ENCODE measurements at places on chromosomes 13 and 19.

GRCh38 chr19:40687525-40688016 lies 2.9 kb downstream of the NUMBL start:
- no peak for DNase-seq

GRCh38 chr13:59247171-59247570 lies 916.6 kb downstream of the DIAPH3 start:
- no peak for DNase-seq

GRCh38 chr13:43799191-43799590 lies 12.4 kb upstream of the ENOX1 start:
- no peak for DNase-seq

DNA sequence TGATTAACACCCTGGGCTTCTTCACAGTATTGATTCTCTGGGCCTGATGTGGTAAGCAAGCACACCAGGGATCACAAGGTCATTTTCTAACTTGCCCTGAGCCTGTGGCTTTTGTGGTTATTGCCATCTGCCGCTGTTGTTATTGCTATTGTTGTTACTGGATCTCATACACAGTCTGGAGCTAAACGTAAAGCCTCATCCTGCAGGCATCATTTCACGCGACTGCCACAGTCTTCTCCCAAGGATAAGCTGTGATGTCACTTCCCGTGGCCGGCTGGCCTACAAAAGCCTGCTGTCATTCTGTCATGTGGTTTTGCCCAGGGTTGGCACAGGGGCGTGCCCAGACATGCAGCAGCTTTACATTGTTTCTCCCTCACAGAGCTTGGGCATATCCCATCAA lies 154.0 kb upstream of the GPR12 start:
- peak; percentile 12 for DNase-seq

- no peak for DNase-seq
Observed at GRCh38 chr13:25943658-25944057, 108.2 kb downstream of the SHISA2 start.

- no peak for DNase-seq
Observed at GRCh38 chr19:44687888-44688287, 11.1 kb upstream of the CEACAM16 start.

DNA sequence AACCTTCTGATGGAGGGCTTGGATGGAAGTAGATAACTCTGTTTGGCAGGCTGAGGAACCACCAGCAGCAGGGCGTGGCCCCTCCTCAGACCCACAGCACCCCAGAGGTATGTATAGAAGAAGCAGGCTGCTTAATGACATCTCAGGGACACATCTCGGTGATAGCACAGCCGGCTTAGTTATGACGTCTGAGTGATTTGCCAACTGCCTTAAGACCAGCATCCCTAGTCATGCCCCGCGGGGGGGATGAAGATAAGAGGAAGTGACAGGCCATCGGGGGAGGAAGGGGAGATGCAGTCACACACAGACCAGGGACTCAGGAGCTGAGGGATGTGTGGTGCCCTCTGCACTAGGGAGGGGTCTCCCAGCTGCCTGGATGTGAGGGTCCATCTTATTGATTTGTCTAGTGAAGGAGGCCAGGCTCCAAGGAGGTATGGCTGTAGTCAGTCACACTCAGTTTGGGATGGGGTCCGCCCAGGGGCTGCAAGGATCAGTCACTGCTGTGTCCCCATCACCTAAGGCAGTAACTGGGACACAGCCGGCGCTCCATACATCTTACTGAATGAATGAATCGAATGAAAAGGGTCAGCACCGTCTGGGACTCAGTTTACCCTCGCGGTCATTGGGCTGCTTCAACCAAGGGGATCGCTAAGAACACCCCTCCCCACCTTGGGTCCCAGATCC lies 19.2 kb upstream of the ERCC1 start:
- no peak for DNase-seq

GRCh38 chr19:4831304-4831978 lies at the start of gene TICAM1:
TSS of gene TICAM1 (minus strand) at chr19:4831712. CDS start at chr19:4818377, 13,335 bp downstream.
- no peak for DNase-seq

DNA sequence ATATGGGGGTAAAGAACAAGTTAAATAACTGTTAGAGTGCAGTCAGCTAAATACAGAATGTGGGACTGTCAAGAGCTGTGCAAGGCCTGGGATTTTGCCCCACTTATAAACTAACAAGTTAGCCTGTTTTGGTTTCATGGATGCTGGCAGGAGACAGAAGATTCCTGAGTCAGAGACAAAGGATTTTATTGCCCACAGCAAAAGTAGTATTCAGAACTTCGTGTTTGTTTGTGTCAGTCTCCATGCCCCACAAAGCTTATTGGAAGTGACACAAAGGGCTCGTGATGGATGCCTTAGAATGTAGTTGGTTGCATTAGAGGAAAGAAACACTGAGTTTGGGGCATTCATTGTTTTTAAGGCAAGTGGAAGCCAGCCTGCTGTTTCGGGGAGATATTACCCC lies 22.2 kb upstream of the SPRYD7 start:
- no peak for DNase-seq

DNA sequence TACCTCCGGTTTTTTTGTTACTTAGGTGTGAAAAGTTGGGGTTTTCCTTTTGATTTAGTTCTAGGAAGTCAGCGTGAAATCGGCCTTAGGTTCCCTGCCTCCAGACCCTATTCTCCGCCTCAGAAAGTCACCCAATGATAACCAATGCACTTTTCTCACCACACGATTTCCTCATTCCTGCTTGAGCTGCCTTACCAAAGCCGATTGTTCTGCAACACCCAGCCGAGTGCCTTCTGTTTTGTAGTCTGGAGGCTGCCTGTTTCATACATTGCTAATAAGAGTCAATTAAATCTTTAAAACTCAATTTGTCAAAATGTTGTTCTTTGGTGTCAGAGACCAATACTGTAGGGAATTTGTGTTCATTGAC lies 39.7 kb downstream of the GJA3 start:
- no peak for DNase-seq

DNA sequence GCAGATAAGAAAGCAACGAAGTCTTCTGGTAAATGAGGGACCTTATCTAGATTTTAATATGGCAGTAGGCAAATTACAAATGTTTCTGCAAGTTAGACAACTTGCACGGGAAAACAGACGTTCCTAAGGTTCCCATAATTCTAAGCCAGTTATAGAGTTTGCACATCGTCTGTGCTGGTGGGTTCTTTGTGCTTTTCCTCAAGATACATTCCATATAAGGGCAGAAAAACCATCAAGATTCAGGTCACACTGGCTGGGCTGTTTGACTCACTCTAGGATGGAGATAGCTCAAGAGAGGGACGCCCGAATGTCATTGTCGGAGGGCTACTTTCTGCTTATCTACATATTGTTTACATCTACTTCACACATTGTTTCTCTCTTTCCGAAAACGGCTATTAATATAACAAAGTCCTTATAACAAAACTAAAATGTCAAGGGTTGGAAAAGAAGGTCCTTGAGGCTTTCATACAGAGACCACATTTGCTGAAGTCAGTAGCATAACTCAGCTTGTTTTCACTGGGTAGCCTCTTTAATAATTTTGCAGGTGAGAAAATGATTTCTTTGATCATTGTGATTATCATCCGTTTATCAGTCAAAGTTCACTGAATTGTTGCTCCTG lies 44.4 kb downstream of the SOX1 start:
- no peak for DNase-seq

GRCh38 chr13:33487575-33488243 lies 202.2 kb upstream of the STARD13 start:
- no peak for DNase-seq

GRCh38 chr19:2544576-2545415 lies 68.9 kb downstream of the GADD45B start:
- DNase-seq: no peak

- DNase-seq: no peak
Observed at GRCh38 chr19:35236638-35237400, 8.3 kb upstream of the FAM187B start.

All from NCI-H187 (cell line).